ENCODE measurements at places on chromosomes 2 and 18. TPM values are rescaled to one million over a fixed set of nuclear protein-coding genes. Genes with fewer than 3 reads are reported as not detected.

The KCNG2 gene
- not detected for total RNA-seq

The FBXO11 gene
- total RNA-seq, result 31.6 TPM

GRCh38 chr2:190947711-190948251 is 66.2 kb downstream of the STAT1 start:
- peak; percentile 86 for DNase-seq
- peak overlapping the region; percentile 45 for H3K27ac ChIP-seq
- H3K4me1 ChIP-seq, result peaks cover 24% of the 10 kb centered on the region

The AGXT gene
- not detected for total RNA-seq

GRCh38 chr18:40056079-40056692 is 1898.8 kb upstream of the PIK3C3 start:
- no peak overlapping the region for H3K27ac ChIP-seq
- no peaks in the 10 kb centered on the region for H3K36me3 ChIP-seq
- H3K27me3 ChIP-seq, result no peaks in the 10 kb centered on the region
- H3K4me1 ChIP-seq, result no peaks in the 10 kb centered on the region
- no peak overlapping the region for H3K4me3 ChIP-seq

Measured in SJSA1 (cell line).